ENCODE measurements at places on chromosomes 1 and 21.
A peak's percentile ranks its signal among the peaks of the same experiment; 100 is the strongest.

DNA sequence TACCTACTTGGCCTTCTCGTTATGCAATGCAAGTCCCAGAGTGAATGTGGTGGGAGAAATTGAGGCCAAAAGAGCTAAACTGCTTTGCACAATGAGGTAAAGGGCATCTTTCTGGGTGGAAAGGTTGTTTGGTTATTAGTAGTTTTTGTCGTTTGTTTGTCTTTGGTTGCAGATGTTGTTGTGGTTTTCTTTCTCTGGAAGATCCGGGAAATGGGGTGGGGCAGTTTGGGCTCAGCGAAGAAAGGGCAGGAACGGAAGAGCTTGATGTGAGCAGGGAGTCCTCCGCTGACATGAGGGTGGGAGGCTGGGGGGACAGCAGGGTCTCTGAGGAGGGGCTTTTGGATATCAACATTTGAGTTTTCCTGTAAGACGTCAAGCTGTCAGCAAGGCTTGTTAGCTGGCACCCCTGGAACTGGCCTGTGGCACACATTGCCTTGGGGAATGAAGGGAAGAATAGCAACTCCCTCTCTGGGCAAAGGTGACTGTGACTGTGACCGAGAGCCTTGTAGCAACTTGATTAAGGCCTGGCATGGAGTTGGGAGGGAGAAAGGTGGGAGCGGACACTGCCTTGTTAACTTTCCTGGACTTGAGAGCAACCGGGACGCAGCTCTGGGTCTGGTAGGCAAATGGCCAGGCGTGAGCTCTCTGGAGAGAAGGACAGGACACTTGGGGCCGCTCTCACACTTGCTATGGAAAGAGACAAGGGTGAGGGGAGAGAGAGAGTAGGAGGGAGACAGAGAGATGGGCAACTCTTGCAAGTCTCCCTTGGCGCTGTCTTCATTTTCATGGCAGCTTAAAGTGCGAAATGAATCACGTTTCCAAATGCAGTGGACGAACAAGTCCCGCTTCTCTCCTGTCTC, 15.4 kb upstream of the OPRD1 start:
- no peak for DNase-seq

DNA sequence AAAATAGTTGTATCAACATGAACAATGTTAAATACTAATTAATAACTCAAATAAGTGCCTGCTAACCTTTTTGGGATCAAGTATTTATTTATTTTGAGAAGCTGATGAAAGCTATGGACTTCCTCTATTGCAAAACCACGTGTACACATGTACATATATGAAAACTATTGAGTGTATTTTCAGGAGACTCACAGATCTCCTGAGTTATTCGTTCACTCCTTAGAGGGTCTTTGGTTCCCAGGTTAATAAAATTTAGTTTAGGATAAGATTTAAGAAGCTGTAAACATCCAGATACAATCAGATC, 130.5 kb downstream of the DISC1 start:
- DNase-seq = no peak

DNA sequence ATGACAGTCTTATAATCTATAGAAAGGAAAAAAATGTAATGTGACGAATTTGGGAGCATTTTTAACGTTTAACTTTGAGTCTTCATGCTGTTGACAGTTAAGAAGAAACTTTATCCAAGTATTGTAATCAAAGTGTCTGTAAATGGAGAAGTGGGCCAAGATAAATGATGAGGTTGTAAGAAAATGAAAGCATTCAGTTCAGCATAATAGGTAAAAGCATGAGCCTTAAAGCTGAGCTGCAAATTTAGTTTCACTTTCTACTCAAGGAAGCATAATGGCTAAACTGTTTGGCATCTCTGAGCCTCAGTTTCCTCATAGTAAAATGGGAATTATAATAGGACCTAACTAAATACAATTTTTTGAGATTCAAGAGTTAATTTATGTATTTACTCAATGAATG, 1554.8 kb downstream of the KCNT2 start:
- no peak for DNase-seq

- DNase-seq = peak; percentile 17
Measured at GRCh38 chr1:36350659-36351226, 27.3 kb upstream of the EVA1B start.

GRCh38 chr1:240695416-240695815, 83.5 kb upstream of the GREM2 start:
- DNase-seq = no peak

GRCh38 chr1:198254948-198255347, 98.2 kb downstream of the NEK7 start:
- no peak for DNase-seq

GRCh38 chr1:157969697-157970485, 23.6 kb upstream of the KIRREL1 start:
- no peak for DNase-seq

GRCh38 chr1:66223681-66224080, 310.3 kb upstream of the SGIP1 start:
- no peak for DNase-seq

DNA sequence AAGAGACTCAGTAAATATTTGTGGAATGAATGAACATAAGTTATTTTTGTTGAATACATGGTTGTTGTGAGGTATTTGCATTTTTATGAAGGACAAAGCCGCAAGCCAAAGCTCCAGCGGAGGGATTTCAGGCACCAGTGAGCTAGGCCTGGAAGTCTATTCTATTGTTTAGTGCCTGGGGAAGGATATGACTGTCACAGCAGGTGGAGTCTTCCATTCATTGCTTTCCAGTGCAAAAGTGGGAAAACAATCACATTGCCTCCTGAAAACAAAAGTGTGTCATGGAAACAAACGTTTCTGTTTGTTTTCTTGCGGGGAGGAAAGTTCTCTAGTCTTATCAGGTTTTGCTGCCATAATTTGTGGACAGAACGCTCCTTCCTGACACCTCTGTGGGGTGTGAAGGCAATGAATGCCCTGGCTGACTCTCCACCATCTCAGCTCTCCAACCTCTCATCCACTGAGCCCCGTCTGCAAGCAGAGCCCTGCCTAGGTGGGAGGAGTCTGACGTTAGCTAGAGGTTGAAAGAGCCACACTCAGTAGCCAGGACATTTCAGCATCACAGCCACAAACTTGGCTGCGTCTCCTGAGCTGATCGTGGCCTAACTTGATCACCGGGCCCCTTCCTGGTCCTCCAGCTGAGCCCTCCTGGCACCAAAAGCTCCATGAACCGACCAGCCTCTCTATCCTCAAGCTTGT, 739.1 kb downstream of the MATN1 start:
- no peak for DNase-seq

GRCh38 chr1:44266400-44267344, 53.4 kb downstream of the DMAP1 start:
- DNase-seq = no peak

GRCh38 chr1:27395441-27396195, 3.2 kb downstream of the GPR3 start:
- DNase-seq = peak; percentile 60

- no peak for DNase-seq
Measured at GRCh38 chr21:31733551-31734149, 1.7 kb upstream of the SCAF4 start.

- DNase-seq = no peak
Measured at GRCh38 chr1:9238134-9238533, 3.6 kb downstream of the H6PD start.

DNA sequence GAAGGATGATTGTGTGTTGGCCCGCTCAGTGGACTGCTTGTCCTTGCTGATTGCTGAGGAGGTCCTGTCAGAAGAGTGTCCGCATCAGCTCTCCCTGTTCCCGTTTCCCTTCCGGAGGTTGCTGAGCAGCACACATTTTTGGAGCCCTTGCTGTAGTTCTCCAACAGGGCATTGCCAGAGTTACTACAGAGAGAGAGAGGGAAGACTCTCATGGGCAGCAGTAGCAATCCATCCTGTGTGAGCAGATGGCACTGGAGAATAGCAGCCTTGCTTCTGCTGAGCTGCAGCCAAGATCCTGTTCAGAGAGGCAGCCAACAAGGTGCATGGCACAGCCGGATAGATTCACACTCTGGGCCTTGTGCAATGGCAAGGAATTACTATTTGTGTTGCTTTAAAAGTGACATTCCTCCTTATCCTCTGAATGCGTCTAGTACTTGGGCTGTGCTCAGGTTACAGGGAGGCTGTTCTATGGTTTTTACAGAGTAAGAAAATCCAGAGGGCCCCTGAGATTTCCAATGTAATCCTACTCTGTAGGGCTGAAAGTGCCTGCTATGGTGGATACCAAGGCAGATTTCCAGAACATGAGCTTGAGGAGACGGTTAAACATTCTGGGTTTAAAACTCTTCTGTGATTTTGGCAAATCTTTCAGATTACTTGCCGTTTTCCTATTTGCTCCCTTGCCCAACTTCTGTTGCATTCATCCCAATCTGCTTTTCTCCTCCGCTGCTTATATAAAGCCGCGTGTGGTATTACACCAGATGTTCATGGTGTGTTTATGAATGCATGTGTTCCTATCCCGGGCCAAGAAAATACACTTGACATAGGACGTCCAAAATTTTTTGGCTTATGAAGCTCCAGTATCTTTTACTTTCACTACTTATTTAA, 27.4 kb downstream of the AK4 start:
- no peak for DNase-seq

GRCh38 chr1:53681351-53681976, 57.5 kb downstream of the GLIS1 start:
- DNase-seq = no peak

DNA sequence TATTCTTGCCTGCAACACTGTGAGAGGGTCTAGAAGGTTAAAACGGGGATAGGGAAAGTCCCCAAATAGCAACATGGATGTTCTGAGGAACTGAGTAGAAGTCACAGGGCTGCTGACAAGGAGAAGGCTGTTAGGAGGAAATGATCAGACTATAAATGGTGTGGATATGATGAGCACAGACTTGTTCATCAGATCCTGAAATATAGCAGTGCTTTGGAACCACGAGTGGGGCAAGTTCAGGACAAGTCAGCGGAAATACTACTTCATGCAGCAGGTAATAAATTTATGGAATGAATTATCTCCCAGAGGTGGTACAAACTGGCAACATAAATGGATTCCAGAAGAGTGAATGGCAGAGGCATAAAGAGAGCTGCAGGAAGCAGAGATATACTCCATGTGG, 3.2 kb upstream of the KIAA0040 start:
- DNase-seq = no peak

DNA sequence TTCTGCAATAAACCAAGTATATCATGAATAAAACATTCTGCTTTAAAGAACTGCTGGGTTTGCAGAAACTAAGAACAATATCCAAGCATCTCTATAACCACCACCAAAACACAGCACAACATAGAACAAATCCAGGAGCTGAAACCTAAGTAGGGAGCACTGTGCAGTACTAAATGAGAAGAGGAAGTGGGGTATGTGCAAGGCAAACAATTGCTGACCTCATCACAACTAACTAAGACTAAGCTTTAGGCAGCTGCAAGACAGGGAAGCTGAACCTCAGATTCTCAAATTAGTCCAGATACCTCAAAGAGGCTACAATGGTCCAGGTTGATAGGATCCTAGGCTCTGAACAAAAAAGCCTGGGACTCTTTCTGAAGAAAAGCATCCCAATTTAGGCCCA, 172.6 kb downstream of the SLC44A5 start:
- DNase-seq = no peak

DNA sequence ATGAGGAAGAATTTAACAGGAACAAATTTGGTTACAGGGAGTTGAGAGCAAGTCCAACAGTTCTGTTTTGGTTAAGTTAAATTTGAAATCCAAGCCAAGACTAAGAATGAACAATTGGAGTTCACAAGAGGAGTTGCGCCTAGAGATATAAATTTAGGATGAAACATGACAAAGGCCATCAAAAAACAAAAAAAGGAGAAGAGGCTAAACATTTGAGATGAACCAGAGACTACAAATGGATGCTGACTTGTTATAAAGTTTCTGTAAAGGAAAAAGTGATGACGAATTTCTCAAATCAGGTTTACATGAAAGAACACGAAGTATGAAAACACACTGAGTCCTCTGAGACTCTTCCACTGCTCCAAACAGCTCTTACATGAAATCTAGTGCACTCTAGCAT, 575.6 kb downstream of the SMYD3 start:
- no peak for DNase-seq

DNA sequence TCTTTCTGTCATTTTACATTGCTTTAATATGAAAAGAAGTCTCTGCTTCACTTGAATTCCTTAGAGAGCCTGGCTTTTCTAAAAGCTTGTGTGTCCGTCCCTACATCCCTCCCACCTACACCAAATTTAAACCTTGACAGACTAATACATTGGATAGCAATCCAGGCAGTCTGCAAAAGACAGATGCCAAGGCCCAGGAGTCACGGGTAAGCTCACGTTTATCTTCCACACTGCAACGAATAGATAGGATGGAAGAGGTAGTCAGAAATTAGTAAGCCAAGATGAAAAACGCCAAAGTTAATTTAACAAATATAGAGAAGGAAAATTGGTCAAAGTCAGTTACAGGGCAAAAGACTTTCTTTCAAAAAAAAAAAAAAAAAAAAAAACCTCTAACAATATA, 338.1 kb downstream of the SMYD3 start:
- no peak for DNase-seq

GRCh38 chr1:159162516-159163265, 8.7 kb upstream of the CADM3 start:
- DNase-seq = no peak

DNA sequence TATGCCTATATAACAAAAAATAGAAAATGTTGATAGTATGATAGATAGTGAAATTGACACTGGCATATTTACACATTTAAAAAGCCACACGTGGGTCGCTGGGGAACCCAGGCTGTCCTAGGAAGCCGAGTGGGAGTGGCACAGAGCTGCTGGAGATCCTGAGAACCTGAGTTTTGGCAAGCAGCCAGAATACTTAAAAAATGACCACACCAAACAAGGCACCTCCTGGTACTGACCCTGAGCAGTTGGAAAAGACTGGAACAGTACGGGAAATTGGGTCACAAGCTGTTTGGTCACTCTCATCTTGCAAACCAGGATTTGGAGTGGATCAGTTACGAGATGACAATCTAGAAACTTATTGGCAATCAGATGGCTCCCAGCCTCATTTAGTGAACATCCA, 111.5 kb downstream of the ZFYVE9 start:
- no peak for DNase-seq

GRCh38 chr1:234845836-234846235, 235.9 kb upstream of the IRF2BP2 start:
- no peak for DNase-seq

- peak; percentile 58 for DNase-seq
Measured at GRCh38 chr1:110674337-110675059, at the start of gene KCNA3. Gene KCNA3, minus strand, starts transcription at chr1:110674940. Its CDS starts 131 bp downstream, at chr1:110674809.

GRCh38 chr21:44532712-44533111, 7.3 kb downstream of the KRTAP10-1 start:
- no peak for DNase-seq

DNA sequence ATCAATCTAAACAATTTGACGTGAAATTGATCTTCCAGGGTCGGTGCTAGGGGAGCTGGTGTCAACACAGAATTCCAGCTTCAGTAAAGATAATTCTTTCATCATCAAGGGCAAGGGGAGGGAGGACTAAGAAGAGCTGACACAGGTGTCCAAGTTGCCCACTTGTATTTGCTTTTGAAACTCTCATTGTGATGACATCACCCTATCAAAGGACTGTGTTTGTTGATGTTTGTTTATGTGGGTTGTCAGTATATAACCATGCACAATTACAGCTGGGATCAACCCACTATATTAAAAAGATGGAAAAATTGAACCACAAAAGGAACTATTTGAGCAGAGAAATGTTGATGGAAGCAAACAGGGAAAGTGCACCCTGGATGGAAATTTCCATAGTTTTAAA, 48.8 kb downstream of the ZC3H11B start:
- DNase-seq = no peak
